ENCODE measurements at places on chromosomes 16 and 17.

DNA sequence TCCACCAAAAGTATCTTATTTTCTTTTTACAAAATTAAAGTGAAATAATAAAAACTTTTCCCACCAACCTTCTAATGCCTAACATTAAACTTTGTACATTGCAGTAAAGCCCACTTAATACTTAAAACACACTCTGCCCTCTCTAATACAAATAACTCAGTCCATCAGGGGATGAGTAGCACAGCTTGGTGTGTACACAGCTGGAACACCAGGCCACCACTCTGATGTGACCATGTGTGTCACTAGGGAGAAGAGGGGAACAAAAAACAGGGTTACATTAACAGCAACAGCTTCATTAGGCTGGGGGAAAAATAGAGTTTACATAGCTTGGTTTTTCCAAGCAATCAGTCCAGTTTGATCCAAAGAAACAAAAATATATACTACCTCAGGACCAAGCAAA, 295.0 kb downstream of the CEP112 start:
- no peak for DNase-seq

GRCh38 chr16:1538804-1539520, 5.5 kb downstream of the TMEM204 start:
- DNase-seq, result no peak

- no peak for DNase-seq
Observed at GRCh38 chr17:47066095-47066494, 87.0 kb upstream of the RPRML start.

DNA sequence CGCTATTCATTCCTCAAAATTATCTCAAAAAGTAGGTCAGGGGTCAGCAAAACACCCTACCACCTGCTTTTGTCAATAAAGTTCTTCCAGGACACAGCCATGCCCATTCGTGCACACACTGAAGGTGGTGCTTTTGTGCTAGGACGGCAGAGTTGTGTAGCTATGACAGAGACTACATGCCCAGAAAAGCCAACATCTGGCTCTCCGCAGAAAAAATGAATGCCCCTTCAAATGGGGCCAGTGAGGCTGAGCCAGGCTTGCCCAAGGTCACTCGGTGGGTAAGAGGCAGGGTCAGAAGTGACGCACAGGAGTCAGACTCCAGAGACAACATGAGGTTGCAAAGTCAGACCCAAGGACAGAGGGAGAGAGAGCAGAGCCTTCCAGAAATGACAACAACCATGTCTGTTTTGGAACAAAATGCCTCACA, 200.1 kb downstream of the XYLT1 start:
- DNase-seq, result no peak

DNA sequence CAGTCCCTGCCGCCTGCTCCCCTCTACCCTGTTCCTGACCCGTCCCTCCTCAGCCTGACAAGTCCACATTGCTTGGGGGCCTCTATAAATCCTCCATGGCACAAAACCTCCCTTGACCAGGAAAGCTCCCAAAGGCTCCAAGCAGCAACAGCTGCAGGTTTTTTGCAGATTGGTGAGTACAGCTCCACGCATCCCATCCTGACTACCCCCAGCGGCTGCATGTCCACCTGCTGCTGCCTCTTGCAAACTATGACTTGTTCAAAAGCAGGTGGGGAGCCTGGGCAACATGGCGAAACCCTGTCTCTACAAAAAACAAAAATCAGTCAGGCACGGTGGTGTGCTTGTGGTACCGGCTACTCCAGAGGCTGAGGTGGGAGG, 122.8 kb downstream of the ANKRD11 start:
- DNase-seq, result no peak

DNA sequence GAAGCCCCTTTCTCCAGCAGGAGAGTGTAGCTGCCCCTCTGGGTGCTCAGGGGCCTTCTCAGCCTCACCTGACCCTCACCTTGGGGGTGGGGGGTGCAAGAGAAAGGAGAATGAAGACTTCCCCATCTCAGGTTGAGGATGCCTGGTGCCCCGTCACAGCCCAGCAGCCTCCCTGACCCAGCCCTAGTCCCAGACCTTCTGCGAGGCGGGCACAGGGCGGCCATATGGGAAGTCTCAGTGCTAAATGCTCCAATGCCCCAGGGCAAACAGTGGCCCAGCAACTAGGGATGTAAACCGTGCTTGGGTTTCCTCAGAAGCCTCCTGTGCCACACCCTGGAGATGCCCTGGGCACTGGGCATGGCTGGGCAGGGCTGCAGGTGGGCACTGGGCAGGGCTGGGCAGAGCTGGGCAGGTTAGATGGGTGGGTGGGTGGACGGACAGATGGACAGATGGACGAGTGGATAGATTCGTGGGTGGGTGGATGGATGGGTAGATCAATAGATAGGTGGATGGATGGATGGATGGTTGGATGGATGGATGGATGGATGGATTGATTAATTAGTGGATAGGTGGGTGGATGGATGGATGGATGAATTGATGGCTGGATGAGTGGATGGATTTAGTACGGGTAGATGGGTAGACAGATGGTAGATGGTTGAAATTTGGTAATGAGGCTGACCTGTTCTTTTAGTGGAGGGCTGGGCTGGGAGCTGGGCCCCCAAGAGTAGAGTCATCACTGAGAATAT, 16.8 kb downstream of the TPSD1 start:
- no peak for DNase-seq

- no peak for DNase-seq
Observed at GRCh38 chr16:68444056-68444657, 4.2 kb downstream of the SMPD3 start.

- DNase-seq, result no peak
Observed at GRCh38 chr16:27618606-27619327, 68.8 kb downstream of the KATNIP start.

GRCh38 chr17:8324923-8325322, 14.7 kb upstream of the ODF4 start:
- no peak for DNase-seq

GRCh38 chr17:57881143-57881542, 31.3 kb upstream of the MRPS23 start:
- DNase-seq, result no peak

DNA sequence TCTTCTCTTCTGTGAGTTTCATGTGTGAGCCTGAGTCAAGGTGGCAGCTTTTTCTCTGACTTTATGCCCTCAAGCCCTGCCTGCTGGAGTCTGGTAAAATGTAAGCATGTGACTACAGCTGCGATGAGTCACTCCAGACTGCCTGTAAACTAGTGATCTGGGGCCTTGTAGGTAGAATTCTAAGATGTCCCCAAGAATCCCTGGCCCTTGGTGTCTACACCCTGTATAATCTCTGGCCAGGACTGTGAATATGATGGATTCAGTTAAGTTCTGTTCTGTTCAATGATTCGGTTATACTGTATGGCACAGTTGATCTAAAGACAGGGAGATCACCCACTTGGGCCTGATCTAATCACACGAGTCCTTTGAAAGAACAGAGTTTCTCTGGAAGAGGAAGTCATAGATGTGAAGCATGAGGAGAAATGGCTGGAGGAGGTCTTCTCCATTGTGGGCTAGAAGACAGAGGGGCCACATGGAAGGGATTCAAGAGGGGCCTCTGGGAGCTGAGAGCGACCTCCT, 29.8 kb downstream of the PRSS54 start:
- DNase-seq, result no peak

GRCh38 chr16:81997738-81998137, 13.5 kb downstream of the SDR42E1 start:
- no peak for DNase-seq

GRCh38 chr17:32625971-32626370, 139.2 kb downstream of the CDK5R1 start:
- no peak for DNase-seq

- no peak for DNase-seq
Observed at GRCh38 chr16:67713647-67714273, 5.4 kb downstream of the GFOD2 start.

DNA sequence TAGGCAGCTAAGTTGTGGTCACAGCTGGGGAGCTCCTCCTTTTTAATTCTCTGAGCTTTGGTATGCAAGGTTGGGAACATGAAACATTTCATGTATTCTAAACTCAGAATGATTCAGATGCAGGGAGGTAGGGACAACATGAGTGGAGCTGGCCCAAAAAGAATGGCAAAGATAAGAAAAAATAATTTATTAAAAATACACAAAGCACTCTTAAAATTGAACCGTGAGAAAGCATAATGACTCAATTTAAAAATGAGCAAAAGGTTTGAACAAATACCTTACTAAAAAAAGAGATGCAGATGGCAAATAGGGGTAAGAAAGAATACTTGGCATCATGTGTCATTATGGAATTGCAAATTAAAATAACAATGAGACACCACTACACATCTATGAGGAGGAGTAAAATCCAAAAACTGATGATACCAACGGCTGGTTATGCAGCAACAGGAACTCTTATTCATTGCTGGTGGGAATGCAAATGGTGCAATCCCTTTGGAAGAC, 175.6 kb upstream of the IRX3 start:
- no peak for DNase-seq
